ENCODE measurements at places on chromosomes 12 and 14. TPM values are rescaled to one million over a fixed set of nuclear protein-coding genes. Genes with fewer than 3 reads are reported as not detected.

GRCh38 chr14:50763382-50764007 lies 67.5 kb downstream of the NIN start:
- no peaks in the 10 kb centered on the region for H3K4me1 ChIP-seq
- no peaks in the 10 kb centered on the region for H3K27me3 ChIP-seq

DNA sequence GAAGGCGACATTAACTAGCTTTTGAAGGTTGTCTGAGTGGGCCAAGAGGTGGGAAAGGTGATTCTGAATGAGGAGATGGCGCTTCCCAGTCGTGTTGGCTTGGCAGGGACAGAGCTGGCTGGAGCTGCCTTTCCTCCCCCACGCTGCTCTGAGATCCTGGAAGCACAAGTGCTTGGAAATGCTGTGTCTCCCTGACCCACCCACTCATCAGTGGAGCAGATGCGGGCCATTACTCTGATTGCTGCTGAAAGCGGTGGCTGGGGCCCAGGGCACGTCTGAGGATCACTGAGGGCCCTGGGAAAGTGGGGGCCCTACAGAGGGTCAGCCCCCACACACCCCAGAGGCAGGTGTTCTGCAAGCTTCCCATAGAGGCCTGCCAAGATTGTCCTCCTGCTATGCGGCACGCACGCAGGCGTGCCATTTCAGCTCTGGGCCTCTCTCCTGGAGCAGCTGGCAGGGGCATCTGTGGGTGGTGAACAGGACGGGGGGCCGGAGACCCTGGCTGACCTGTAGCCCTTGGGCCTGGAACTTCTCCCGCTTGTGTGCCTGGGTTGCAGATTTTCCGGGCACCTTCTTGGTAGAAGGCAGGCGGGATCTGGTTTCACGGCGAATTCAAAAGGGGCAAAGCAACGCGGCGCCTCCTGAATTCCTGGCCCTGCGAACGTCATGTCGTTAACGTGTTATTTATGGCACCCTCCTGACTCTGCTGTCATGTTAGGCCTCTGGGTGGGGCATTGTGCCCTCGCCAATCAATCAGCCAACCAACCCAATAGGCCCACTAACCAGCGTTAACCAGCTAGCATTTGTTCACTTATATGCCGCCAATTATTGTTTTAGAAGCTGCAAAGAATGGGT lies 133.8 kb upstream of the TBX3 start:
- H3K27me3 ChIP-seq, result no peaks in the 10 kb centered on the region
- no peaks in the 10 kb centered on the region for H3K4me1 ChIP-seq
- H3K4me3 ChIP-seq, result no peak overlapping the region
- no peaks in the 10 kb centered on the region for H3K36me3 ChIP-seq

GRCh38 chr12:121095544-121096198 lies 37.0 kb upstream of the P2RX7 start:
- DNase-seq, result peak; percentile 86
- no peak overlapping the region for H3K4me3 ChIP-seq
- no peak overlapping the region for H3K27ac ChIP-seq
- peaks cover 15% of the 10 kb centered on the region for H3K4me1 ChIP-seq
- H3K36me3 ChIP-seq, result no peaks in the 10 kb centered on the region

- DNase-seq, result no peak
- no peaks in the 10 kb centered on the region for H3K27me3 ChIP-seq
- no peak overlapping the region for H3K27ac ChIP-seq
- H3K4me3 ChIP-seq, result no peak overlapping the region
- peaks cover 14% of the 10 kb centered on the region for H3K4me1 ChIP-seq
- H3K36me3 ChIP-seq, result no peaks in the 10 kb centered on the region
These were observed 1.7 kb downstream of the RALGAPA1 start for GRCh38 chr14:35807131-35807961.

DNA sequence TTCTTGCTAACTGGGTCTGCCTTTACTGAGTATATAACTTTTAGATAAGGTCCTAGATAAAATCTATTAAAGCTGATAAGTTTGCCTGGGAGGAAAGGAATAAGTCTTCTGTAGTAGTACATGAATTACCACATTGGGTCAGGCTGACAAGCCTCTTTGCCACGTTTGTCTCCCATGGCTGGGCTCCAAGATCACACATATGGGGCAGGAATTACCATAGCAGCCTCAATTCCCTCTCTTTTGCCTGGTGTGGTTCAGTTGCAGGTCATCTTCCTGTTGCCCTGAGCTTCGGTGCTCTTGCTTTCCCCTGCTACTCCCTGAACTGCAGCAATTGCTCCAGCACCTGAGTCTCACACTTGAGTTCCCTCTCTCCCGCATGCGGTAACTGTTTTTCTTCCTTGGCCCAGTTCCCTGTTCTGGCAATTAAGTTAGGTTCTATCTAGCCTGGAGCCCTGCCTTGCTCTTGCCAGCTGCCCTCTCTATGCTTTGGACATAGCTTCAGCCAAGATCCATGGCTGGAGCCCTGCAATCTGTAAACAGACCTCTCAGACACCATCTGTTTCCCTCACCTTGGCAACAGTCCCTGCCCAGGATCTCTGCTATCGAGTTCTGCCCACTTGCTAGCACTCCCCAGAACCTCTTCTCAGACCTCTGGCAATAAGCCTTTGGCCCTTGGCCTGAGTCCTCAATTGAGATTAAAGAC lies 5.8 kb upstream of the GLT8D2 start:
- no peaks in the 10 kb centered on the region for H3K36me3 ChIP-seq
- no peaks in the 10 kb centered on the region for H3K4me1 ChIP-seq
- H3K27me3 ChIP-seq, result peaks cover 8% of the 10 kb centered on the region
- no peak overlapping the region for H3K27ac ChIP-seq

DNA sequence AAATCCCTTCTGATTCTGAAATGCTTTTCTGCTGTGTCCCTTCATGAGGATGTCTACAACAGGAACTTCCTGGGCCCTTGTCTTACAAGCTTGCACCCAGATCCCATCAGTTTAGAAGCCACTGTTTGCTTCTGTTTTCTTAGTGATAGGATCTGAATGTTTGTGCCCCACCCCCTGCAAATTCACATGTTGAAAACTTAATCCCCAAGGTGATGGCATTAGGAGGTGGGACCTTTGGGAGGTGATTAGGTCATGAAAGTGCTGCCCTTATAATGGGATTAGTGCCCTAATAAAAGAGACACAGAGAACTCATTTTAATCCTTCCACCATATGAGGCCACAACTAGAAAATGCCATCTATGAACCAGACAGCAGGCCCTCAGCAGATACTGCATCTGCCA lies 36.0 kb upstream of the GNPNAT1 start:
- no peak overlapping the region for H3K27ac ChIP-seq
- no peaks in the 10 kb centered on the region for H3K4me1 ChIP-seq
- H3K36me3 ChIP-seq, result no peaks in the 10 kb centered on the region
- no peak for DNase-seq
- H3K4me3 ChIP-seq, result no peak overlapping the region
- no peaks in the 10 kb centered on the region for H3K27me3 ChIP-seq

- peak within 1 kb of the TSS; percentile 75 for H3K4me3 ChIP-seq
- peak; percentile 83 for DNase-seq
- peak within 1 kb of the TSS; percentile 43 for H3K27ac ChIP-seq
- no peaks in the 10 kb centered on the region for H3K36me3 ChIP-seq
- H3K4me1 ChIP-seq, result peaks cover 19% of the 10 kb centered on the region
- H3K27me3 ChIP-seq, result peaks cover 2% of the 10 kb centered on the region
These were observed at the start of gene ENO2 for GRCh38 chr12:6914246-6914946. TSS of gene ENO2 (plus strand) at chr12:6914580. CDS start at chr12:6915833, 1,253 bp downstream.

DNA sequence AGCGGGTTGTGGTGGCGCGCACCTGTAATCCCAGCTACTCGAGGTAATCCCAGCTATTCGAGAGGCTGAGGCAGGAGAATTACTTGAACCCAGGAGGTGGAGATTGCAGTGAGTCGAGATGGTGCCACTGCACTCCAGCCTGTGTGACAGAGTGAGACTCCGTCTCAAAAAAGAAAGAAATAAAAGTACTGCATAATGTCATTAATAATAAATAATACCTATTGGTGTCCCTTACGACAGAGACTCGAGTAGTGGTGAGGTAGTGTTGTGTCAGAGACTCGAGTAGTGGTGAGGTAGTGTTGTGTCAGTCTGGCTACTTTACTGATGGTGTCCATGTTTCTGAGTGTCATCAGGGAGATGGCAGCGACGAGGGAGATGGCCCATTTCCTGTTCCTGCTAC lies 1.3 kb downstream of the GLS2 start:
- H3K36me3 ChIP-seq, result no peaks in the 10 kb centered on the region
- H3K27ac ChIP-seq, result no peak overlapping the region
- H3K4me1 ChIP-seq, result no peaks in the 10 kb centered on the region
- H3K27me3 ChIP-seq, result peaks cover 3% of the 10 kb centered on the region
- H3K4me3 ChIP-seq, result no peak overlapping the region

FGF23 gene
- total RNA-seq, result not detected

HNF1A gene
- total RNA-seq, result not detected

PTPRO gene
- total RNA-seq, result 17.8 TPM

TOMM20L gene
- total RNA-seq, result 0.70 TPM

KLRC4 gene
- not detected for total RNA-seq
